ENCODE measurements at places on chromosomes 4 and X.

DNA sequence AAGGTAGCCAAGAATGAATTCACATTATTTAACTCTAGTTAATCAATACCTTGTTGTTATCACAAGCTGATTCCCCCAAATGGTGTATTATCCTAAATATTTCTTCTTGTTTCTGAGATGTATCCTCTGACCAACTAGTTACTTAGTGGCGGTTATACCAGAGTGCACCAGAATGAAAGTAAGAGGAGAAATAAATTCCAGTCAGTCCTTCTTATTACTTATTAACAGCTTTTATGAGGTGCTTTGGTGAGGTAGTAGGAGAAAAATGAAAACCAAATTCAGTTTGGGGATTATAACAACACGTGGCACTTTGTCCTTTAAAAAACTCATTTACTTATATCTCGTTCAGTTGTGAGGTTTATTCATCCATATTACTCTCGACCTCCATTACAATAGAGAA, 101.9 kb downstream of the AMMECR1 start:
- DNase-seq = no peak

DNA sequence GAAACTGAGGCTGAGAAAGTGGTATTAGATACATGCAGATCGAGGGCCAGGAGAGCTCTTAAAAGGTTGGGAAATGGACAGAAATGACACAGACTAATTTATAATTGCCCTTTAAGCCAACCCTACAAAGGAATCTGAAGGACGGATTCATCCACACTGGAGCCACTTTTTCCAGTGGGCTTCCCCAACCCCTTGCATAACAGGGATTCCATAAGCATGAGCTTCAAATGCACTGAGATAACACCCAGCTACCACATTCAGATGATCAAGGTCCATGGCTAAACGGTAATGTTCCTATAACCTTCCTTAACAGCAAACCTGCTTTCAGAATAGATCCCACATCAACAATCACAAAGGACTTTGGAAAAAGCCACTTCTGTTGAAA, 34.2 kb downstream of the PLAC1 start:
- no peak for DNase-seq

DNA sequence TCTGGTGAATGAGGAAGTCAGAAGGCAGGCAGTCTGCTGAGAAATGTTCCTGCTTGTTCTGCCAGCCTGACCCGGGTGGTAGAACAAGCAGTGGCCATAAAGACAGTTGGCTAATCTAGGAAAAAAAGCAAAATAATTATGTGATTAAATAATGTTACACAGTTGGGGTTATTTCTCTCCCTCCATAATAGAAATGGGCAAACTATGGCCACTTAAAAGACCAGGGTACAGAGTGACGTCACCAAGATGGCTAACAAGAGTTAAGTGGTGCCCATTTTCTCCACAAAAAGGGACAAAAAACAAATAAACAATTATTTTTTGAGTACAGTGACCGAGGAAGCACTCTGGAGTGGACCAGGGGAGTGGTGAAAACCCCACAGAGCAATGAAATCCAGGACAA, 16.1 kb upstream of the SPANXD start:
- no peak for DNase-seq

GRCh38 chrX:154526901-154527675, 11.1 kb upstream of the FAM3A start:
- DNase-seq = peak; percentile 55

DNA sequence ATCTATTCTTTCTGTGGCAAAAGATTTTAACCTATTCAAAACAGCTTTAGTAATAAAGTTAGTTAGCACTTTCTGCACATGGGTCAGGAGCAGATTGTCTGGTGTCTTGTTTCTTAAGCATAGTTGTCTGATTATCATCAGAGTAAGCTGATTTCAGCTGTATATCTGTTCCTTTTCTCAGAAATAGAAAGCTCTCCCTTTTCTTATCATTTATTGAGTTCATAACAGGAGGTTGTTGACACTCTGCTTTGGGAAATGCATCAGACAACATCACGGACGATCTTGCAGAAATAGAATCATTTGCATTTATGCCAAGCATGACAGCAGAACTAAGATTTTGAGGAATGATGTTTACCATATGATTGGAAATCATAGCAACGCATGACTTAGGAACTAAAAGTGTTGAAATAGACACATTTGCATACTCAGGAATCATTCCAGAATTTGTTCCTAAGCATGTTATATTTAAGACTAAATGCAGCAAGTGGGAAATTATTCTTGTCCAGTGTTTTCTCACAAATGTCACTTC, 66.7 kb downstream of the RBMX2 start:
- DNase-seq = no peak

DNA sequence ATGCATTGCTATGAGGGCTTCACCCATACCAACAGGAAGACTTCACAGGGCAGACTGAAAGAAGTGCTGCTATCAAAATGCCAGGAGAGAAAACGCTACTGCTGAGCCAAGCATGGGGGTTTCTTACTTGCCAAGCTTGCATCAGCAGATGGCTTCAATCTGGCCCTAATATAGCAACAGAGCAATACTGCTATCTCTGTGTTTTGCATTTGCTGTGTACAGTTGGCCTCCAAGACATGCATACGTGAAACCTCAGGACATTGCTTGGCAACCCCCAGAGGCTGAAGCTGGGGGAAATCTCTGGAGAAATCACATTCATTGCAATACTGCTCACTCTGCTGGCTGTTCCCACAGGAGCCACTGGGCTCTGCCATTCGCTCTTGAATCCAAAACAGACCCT, 127.2 kb upstream of the GPC4 start:
- no peak for DNase-seq

DNA sequence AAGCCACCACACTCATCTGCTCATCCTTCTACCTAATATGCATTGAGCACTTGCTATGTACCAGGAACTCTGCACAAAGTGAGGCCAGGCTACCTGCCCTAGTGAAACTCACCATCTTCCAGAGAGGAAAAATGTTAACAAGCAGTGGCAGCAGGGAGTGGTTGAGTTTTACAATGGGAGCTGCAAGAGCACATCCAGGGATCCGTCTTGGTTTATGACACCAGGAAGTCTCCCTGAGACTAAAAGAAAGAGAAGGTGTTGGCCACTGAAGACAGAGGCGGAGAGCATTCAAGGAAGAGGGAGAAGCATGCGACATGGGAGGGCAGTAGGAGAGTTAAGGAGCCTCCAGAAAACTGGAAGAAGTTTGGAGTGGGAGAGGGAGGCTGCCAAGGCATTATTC, 178.1 kb upstream of the CPEB2 start:
- DNase-seq = no peak

DNA sequence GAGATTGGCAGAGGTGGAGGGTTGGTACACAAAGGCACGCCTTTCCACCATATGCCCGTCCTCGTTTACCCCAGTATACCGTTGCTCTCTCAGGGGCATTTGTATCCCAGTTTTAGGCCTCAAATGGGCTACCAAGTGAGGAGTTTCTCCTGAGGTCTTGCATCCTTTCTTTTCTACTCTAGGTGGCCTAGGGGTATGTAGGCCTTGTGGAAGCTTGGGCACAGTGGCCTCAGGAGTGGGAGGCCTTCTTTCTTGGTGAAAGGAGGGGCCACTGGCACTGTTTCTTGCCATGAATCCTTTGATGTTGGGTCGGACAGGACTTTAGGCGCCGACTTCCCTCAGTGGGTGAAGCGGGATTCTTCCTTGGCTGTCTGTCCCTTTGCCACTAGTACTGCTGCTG, 15.3 kb upstream of the MAGIX start:
- no peak for DNase-seq

DNA sequence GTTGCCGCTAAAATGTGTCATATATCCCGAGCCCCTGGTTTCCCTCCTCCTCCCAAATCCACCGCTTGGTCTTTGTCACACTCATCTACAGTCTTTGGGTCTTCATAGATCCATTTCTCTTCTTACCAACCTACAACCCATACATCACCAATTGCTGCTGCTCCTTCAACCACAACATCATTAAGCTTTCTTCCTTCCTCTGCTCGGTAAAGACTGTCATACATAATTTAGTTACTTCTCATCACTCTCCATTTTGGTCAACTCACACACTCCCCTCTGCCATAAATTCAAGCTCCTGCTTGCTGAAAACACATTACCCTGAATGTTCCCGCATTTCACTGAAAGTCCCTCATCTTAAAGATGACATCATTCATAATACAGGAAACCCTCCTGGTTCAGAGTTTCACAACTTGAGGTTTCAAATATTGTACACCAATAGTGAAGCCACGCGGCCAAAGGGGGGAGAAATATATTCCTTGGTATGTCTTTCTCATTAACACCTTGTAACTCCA, 1.7 kb upstream of the DCTD start:
- no peak for DNase-seq

- DNase-seq = no peak
Observed at GRCh38 chr4:107902715-107903114, 28.6 kb upstream of the CYP2U1 start.

DNA sequence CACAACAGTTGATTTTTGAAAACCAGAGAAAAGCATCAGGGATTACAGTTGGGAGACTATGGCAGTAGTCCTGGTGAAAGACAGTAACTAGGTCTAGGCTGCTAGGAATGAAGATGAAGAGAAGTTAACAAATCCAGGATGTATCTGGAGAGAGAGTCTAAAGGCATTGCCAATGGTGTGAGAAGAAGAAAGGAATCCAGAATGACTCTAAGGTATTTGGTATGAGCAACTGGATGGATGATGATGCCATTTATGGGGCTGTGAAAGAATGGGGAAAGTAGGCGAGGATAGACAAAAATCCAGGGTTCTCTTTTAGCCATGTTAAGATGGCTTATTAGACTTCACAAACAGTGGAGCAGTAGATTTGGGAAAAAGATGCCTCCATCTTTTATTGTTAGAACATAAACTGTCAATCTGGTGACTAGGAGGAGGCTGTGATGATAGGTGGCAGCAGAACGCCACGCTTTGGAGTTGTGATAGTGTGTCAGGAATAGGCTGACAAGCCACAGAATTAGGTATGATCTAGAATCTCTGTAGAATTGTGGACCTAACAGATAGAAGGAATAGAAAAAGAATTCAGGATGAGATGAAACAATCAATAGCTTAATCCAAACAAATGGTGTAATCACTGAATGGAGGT, 27.3 kb upstream of the JADE1 start:
- peak; percentile 26 for DNase-seq

GRCh38 chr4:6446130-6446482, 26.3 kb downstream of the PPP2R2C start:
- DNase-seq = no peak

GRCh38 chr4:7766086-7766485, 173.6 kb downstream of the AFAP1 start:
- no peak for DNase-seq

DNA sequence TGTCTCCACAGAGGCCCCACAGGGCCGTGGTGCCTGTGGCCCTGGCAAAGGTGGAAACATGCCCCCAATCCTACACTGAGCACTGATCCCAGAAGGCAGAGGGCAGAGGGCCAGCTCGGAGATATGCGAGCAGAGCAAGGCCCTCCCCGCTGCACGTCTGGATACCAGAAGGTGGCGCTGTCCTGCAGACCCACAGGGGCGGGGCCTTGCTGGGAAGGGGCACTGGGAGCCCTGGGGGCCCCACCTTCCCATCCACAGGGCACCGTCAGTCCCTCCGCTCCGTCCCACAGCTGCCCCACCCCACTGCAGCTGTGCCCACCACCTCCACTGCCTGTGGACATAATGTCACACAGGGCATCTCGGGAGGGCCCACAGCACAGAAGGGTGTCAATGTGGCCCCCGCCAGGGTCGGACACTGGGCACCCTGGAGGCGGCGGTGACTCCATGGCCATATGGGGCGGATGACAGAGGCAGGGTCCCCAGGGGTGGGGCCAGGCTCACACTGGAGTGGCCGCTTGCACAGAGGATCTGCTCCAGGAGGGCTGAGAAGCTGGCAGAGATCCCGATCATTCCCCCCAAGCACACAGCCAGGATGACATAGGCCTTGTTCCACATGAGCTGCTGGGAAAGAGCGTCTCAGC, 4.8 kb downstream of the SLC49A3 start:
- DNase-seq = peak; percentile 86

DNA sequence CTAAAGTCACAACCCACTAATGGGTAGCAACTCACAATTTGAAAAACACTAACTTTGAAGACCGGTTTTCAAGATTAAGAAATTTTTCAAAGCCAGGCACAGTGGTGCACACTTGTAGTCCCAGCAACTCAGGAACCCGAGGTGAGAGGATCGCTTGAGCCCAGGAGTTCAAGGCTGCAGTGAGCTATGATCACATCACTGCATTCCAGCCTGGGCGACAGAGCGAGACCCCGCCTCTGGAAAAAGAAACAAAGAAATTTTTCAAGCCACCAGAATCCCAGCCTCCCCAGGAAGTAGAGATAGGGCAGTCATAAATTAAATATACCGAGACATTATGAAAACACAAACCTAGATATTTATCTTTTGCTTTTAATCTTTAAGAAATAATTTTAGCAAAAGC, 13.0 kb downstream of the SMARCA1 start:
- no peak for DNase-seq

DNA sequence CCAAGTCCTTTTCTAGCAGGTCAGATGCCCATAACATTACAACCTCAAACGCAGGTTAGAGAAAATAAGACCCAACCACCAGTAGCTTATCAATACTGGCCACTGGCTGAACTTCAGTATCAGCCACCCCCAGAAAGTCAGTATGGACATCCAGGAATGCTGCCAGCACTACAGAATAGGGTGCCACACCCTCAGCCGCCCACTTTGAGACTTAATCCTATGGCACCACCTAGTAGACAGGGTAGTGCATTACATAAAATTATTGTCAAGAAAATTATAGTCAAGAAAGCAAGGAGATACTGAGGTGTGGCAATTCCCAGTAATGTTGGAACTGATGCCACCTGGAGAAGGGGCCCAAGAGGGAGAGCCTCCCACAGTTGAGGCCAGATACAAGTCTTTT, 19.9 kb upstream of the TRIM61 start:
- DNase-seq = no peak

GRCh38 chr4:8549352-8549931, 30.8 kb upstream of the GPR78 start:
- no peak for DNase-seq

GRCh38 chr4:150256841-150257730, 178.8 kb downstream of the DCLK2 start:
- peak; percentile 69 for DNase-seq

DNA sequence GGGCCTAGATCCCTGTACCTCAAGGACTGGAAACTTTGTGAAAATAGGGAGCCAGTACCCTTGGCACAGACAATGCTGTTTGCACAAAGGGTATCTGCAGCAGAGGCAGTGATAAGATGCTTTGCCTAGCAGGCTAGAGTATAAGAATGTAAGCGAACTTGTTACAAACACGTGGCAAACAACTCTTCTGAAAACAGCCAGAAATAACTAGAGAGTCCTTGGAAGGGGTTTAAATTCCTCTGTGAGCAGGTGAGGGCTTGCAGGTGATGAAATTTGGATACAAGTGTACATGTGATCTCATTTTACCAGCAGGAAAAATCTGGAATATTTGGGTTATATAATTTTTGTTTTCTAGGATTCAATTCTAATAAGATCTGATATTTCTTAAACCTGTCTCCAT, 18.6 kb upstream of the ACSL4 start:
- DNase-seq = no peak

GRCh38 chr4:831483-831805, 5.5 kb upstream of the CPLX1 start:
- no peak for DNase-seq

- DNase-seq = no peak
Observed at GRCh38 chr4:48361012-48361400, 19.7 kb downstream of the SLAIN2 start.

- no peak for DNase-seq
Observed at GRCh38 chrX:25285598-25285997, 269.8 kb upstream of the ARX start.

Data from HuH-7 (cell line).